ENCODE measurements at places on chromosomes 12 and 14.
A peak's percentile ranks its signal among the peaks of the same experiment; 100 is the strongest.

- no peak for DNase-seq
These were observed 94.7 kb upstream of the OR4E1 start for GRCh38 chr14:21768116-21768874.

DNA sequence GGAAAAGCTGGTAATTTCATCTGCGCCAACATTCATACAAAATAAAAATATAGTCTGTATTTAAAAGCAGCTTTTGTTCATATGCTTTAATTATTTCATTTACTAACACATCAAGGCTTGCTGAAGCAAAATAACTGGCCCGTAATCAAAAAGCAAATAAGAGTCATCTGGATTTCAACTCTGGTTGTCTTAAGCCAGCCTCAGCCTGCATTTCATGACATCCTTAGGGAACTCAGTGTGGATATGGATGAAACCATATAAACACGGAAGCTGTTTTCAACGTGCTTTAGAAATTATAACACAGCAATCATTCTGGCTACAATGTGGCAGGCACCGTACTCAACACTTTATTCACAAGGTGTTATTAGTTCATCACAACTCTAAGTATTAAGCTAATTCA is 852 bp downstream of the COX16 start:
- no peak for DNase-seq

- DNase-seq: no peak
These were observed 119.3 kb downstream of the SLC35F4 start for GRCh38 chr14:57746563-57746962.

- no peak for DNase-seq
These were observed 19.1 kb upstream of the AMN start for GRCh38 chr14:102903248-102903888.

DNA sequence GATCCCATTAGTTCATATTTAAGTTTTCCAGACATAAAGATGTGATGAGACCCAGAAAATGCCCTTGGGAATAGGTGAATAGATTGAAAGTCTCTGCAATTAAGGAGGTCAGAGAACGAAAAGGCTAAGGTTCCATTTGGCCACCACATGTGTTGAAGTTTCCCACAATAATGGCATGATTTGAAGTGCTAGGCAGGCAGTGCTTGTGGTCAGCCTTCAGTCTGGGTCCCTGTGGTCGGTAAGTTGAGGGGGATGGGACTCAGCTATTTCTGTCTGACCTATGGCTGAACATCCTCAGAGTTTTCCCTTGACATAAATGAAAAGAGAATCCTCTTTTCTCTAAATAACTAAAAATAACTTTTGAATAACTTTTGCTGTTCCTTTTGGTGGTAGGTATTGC is 92.4 kb downstream of the PELI2 start:
- no peak for DNase-seq

- DNase-seq: no peak
These were observed 42.3 kb downstream of the ARMH4 start for GRCh38 chr14:58109744-58110143.

DNA sequence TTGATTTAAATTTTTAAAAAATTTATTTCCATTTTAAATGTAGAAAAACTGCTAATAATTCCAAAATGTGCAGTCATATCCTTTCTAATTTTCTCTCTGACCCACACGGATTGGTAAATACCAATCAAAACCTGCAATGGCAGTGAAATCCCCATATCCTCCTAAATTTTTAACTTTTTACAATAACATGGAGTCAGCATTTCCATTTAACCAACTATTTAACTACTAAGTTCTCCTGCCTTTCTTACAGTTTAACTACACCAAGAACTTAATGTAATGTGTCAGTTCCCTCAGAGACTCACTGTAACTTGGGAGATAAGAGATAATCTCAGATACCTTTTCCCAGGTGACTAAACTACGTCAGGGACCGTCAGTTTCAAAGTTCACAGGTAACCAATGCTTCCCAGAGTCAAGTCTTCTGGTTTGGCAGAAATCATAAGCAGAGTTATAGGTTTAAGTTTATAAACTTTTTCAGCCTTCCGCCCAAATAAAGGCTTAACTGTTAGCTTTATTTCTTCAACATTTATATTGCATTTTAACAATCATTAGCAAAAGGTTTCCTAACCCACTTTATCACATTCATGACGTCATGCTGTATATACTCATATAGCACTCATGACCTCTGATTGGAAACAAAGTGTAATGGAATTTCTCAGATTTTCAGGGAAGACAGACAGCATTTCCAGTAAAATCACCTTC is 7.6 kb downstream of the KRAS start:
- no peak for DNase-seq

GRCh38 chr14:68076451-68076850 is 256.9 kb downstream of the RAD51B start:
- DNase-seq: no peak

DNA sequence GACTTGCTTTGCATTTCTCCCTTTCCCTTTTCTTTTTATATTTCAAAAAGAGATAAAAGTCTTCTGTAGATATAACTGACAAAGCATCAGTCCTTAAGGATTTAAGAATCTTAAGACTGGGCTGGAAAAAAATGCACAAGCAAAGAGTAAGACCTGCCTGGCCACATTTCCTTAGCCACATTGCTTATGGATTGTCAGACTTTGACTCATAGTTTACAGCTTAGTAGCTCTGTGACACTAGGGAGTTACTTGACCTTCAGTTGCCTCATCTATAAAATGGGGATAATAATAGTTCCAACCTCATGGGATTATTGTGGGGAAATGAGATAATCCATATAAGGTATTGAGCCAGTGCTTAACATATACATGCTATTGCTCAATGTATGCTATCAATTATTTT is 66.4 kb upstream of the STK38L start:
- DNase-seq: no peak

- DNase-seq: no peak
These were observed 58.3 kb downstream of the STON2 start for GRCh38 chr14:81341781-81342180.

GRCh38 chr12:65595016-65595560 is 229.2 kb upstream of the HMGA2 start:
- no peak for DNase-seq

- no peak for DNase-seq
These were observed 18.9 kb downstream of the RFC5 start for GRCh38 chr12:118035190-118036041.

GRCh38 chr12:53096089-53096741 is 1.3 kb upstream of the IGFBP6 start:
- DNase-seq: no peak

DNA sequence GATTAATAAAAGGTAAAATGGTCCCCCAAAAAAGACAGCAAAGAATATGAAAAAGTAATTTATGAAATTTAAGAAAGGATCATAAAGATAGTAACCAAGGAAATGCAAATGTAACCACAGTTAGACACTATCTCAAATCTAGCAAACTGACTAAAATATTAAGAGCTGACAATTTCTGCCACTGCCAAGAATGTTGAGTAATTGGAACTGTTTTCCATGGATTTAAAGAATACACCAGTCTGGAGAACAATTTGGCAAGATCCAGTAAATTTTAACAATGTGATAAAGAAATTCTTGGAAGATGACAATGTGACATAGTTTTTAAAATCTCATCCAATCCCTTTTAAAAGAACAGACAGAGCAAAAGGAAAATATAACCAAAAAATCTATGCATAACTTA is 798.0 kb upstream of the MGAT4C start:
- DNase-seq: no peak

DNA sequence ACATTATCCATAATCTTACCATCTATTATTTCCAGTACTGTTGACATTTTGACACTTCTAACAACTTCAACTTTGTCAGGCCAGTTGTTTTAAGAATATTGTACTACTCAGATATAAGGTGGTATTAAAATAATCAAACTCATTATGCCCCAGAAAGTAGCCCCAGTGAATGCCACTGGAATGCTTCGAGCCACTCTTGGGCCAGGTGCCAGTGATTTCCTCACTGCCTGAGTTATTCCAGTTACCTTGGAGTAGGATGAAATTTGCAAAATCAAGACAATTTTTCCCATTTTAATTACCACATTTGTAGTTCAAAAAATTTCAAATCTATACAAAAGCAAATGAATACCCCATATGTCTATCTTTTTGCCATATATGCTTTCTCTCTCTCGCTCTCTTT is 9.2 kb downstream of the CIPC start:
- no peak for DNase-seq

DNA sequence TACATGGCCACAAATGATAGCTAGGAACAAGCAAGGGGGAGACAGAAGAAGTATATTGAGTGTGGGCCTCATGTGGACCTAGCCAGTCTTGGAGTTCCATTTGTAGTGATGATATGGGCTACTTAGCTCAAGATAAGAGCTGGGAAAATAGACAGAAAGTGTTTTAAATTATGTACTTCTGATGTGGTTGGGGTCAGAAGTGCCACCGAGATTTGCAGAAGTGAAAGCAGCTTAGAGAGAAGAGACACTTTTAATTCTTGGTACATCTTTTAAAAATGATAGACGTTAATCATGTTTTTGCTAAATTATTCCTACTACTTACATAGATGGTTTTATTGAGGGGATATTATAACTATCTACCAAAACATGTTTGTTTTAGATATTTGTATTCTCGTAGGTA is 198.3 kb upstream of the PDZRN4 start:
- DNase-seq: no peak

DNA sequence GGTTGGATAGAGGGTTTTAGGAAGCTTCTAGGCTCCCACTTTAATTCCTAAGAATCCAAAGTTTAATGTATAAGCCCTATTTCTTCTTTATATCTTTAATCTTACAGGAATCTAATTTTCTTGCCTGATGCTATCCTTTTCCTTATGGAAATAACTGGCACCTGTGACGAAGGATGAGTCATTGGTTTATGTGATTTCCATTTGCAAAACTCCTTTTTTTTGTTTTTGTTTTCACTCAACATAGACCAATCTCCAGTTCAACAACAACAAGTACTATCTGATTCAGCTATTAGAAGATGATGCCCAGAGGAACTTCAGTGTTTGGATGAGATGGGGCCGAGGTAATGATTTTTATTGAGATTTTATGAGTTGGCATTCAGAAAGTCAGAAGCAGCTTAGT is 6.8 kb downstream of the PARP2 start:
- DNase-seq: no peak

GRCh38 chr14:22561661-22562579 is 27.1 kb downstream of the DAD1 start:
- peak; percentile 74 for DNase-seq

DNA sequence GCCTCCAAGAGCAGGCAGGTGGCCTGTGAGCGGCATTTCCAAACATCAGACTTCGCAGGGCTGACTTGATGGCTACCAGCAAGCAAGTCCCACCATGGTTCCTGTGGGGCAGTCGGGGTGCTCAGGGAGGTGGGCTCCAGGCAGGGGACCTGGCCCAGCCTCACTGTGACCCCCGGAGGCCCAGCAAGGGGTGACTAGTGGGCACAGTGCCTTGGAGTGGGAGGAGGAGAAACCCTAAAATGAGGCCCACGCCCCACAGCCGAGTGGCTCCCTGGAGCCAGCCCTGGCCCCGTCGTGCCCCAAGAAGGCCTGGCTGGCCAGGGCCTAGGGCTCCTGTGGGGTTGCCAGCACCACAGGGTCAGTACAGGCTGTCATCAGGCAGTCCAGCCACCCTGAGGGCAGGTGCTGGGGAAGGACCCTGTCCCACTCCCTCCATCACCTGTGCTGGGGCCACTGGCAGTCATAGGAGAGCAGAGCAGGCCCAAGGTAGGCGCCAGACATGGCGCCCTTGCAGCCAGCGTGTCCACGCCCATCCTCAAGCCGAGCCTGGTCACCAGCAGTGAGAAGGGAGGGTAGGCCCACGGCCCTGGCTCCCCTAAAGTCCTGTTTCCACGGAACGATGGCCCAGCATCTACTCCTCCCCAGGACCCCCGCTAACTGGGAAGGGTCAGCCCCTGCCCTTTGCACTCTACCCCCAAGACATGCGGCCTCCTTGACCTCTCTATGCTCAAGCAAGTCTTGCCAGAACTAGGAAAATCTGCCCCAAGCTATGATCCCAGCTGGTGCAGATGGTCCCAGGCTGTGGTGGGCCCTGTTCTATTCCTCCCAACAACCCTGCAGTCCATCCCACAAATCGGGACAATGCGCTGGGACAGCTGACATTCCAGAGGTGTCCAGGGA is 144.2 kb upstream of the C14orf180 start:
- DNase-seq: no peak

DNA sequence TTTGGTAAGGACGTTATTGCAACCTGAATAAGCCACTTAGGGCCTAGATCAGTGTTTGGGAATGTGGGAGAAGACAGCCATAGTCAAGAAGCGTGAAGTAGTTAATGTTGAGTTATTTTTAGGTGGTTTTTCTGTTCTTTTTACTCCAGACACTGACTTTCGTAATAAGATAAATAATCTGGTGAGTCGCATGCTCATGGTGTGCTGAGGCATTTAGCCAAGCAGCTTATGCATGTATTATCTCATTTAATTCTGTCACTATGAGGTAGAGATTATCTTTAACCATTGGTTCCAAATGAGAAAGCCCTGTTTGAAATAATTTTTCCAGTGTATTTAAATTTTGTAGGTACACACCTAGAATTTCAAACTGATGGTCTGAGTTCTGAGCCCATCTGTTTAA is 67.3 kb downstream of the RCOR1 start:
- DNase-seq: no peak

- peak; percentile 91 for DNase-seq
These were observed at the start of gene WASHC4 for GRCh38 chr12:105107494-105108371. Gene WASHC4, plus strand, starts transcription at chr12:105107731. Its CDS starts 70 bp downstream, at chr12:105107801.

GRCh38 chr12:42568952-42569915 is 20.3 kb downstream of the PRICKLE1 start:
- DNase-seq: no peak

DNA sequence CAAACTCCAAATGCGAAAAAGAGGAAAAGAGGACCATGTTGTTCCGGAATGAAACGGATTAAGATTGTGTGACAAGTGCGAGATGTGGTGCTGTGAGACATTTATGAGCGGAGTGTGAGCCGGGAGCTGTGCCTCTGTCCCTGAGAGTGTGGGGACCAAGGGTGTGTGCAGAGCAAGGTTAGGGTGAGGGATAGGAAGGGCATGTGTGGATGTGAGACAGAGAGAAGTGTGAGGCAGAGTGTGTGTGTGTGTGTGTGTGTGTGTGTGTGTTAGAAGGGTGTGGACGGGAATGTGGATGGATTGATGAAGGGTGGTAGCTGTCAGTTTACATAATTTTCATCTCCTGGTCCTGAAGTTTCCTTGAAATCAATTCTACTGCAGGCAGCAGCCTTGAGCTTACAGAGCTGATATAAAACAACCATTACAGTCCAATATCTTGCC is 4.3 kb upstream of the OTX2 start:
- no peak for DNase-seq

- no peak for DNase-seq
These were observed 1.6 kb downstream of the GDF11 start for GRCh38 chr12:55744340-55745030.

- no peak for DNase-seq
These were observed 9.5 kb downstream of the CLIP1 start for GRCh38 chr12:122412851-122413433.

Data from activated T-cell treated with anti-CD3 and anti-CD28 coated beads for 24 hours (primary cell).